Choroid plexus epithelial cell (primary cell): ENCODE measurements at places on chromosomes 6 and 20.

GRCh38 chr6:71608646-71609045 is 277.7 kb upstream of the RIMS1 start:
- DNase-seq = no peak

DNA sequence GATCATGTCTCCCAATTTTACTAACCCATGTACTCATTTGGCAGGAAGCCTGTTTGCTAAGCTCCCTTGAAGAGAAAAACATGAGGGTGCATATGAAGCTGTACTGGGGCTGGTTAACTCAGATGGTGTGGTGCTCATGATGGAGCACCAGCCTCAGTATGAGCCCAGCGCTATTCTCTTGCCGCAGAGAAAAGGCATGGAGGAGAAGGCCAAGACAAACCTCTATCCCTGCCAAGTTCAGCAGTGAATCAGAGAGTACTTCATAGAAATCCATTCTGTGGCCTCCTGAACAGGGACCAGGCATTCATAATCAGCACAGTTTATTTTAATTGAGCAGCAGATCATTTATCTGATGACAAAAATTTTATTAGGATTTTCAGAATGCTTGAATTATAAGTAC is 398.1 kb downstream of the LMBRD1 start:
- DNase-seq = no peak

DNA sequence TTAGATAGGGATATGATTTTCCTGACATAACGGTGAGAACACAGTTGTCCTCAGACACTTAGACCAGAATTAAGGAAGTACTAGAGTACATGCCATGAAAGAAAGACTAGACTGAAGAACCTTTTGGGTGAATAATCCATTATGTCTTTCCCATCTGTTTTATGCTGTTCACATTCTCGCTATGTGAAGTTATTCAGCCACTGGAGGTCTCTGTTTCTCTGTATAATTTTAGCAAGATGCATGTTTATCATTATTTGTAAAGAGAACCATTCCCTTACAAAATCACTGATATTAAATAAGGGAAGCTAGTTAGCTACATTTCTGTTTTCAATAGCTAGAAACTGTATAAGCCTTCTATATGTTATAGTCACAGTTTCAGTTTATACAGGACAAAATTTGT is 391.9 kb downstream of the CD109 start:
- DNase-seq = peak; percentile 70

- DNase-seq = no peak
Observed at GRCh38 chr6:45880159-45880558, 135.5 kb downstream of the CLIC5 start.

DNA sequence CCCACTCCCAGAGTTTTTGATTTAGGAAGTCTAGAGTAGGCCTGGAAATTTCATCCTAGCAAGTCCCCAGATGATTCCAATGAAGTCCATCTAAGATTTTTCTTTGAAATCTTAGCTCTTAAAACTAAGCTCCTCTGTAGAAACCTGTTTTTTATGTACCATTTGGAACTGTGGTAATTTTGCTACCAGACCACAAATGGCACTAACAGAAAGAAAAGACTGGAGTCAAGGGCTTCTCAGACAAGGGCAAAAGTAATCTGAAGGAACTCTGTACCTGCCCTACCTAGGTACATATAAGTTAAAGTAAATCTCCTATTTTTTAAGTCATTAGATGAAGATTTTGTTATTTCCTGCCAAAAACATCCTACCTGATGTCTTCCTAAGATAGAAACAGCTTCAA is 155.0 kb upstream of the HTR1E start:
- no peak for DNase-seq

DNA sequence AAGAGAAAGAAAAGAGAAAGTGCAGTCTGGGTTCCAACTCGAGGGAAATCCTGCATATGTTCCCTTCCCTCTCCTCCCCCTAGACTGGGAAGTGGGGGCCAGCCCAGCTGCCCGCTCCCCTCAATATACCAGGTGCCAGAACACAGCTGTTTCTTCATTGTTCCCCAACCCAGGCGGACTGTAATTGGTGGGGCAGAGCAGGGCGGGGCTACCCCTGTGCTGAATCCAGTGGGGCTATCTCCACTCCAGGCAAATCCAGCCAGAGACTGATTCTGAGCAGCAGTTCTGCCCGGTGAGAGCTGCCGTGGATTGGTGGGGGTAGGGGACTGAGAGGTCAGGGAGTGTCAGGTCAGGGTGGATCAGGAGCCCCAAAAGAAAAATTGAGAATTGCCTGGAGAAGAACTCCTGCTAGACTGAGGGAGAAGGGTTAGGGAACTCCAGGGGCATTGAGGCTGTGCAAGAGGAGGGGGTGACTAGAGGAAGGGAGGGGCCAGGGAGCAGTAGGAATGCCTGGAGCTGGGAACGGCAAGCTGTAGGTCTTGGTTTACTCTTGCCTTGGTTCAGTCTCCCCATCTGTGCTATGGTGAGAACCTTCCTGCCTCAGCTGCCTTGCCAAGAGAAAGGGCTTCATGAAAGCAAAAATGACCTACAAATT is at the start of gene MYMX:
MYMX (plus strand) TSS at position 250 of the 655 bp plus-strand sequence. CDS start 546 bp downstream, outside the sequence.
- DNase-seq = no peak

GRCh38 chr6:14305624-14306023 is 188.1 kb downstream of the CD83 start:
- DNase-seq = no peak

DNA sequence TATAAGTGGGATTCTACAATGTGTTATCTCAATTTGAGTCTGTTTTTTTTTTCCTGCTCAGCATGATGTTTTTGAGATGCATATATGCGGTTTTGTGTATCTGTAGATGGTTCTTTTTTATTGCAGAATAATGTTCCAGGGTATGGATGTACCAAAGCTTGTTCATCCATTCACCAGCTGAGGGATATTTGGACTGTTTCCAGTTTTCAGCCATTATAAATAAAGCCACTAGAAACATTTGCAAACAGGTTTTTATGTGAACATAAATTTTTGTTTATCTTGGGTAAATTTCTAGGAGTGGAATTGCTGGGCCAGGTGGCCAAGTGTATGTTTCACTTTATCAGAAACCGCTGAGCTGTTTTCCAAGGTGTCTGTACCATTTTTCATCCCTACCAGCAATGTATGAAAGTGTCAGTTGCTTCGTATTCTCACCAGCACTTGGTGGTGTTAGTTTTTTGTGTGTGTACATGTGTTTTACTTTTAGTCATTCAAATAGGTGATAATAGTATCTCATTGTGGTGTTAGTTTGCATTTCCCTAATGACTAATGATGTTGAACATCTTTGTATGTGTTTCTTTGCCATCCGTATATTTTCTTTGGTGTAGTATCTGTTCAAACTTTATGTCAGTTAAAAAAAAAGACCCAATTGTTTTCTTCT is 124.2 kb downstream of the CEBPB start:
- DNase-seq = no peak

DNA sequence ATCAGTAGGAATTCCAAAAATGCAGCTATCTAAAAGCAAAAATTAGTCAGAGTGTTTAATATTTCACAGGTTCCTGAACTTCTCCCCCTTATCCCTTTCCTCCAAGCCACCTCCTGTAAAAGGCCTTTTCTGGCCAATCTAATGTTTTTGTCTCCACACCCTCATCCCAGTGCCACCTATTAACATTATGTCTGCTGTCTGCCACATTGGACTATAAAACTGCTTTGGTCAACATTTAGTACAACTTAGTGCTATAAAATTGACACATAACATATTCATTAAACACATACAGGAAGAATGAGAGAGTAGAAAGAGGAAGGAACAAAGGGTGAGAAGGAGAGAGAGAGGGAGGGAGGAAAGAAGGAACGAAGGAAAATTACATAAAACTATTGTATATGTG is 47.7 kb downstream of the MMUT start:
- DNase-seq = no peak

- DNase-seq = no peak
Observed at GRCh38 chr20:419556-420165, 11.6 kb downstream of the RBCK1 start.

GRCh38 chr20:23397961-23398360 is 23.3 kb downstream of the NAPB start:
- DNase-seq = peak; percentile 78

GRCh38 chr20:6533761-6534479 is 233.6 kb upstream of the BMP2 start:
- peak; percentile 92 for DNase-seq

GRCh38 chr6:71034563-71035345 is 77.9 kb upstream of the B3GAT2 start:
- DNase-seq = no peak
